CD4-positive, alpha-beta T cell treated with Interleukin-4 for 1 hour (primary cell): ENCODE measurements at places on chromosomes 4 and X.

GRCh38 chr4:8181844-8182243 is 17.2 kb upstream of the SH3TC1 start:
- no peak for DNase-seq

DNA sequence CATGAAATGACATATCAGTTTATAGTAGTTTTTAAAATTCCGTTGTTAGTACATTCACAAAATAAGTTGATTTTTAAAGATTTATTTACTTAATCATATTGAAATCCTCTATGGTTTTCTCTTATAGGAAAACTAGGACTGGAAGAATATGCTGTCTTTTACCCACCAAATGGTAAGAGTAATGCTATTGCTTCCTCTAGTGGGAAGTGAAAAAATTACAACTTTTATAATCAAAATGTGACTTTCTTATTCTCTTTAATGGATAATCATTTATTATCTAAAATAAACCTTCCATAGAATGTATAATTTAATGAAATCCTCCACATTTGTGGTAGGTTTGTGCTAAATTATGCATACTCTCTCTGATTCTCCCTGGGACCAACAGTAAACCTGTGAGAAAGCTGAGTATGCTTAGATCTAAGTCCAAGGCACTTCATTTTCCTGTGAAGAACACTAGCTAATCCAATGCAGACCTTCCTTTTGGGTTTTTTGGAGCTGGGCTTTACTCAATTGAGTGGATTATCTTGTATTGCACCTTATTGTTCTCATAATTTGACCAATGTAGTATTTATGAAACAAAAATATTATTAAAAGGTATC is 136.2 kb downstream of the TBC1D19 start:
- DNase-seq, result no peak

GRCh38 chr4:90127223-90127705 is at the start of gene CCSER1:
CCSER1 (plus strand) TSS chr4:90127394.
- DNase-seq, result peak; percentile 61

DNA sequence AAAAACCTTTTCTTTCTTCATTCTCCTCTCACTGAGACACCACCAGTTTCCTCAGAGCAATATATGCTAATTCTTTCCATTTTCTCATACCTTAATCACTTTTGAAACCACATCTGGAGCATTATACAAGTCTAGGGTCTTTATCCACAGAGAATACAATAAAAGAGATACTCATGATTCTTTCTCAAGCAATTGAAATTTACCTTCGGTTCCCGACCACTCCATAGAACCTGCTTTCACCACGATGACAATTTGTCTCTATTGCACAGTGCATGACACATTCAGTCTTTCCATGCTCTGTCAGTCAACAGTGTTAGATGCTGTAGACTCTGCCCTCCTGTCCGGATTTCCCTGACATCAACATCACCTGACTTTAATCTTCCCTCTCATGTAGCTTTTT is 409.3 kb upstream of the NWD2 start:
- no peak for DNase-seq

GRCh38 chr4:38099908-38100407 is 139.8 kb downstream of the PTTG2 start:
- DNase-seq, result no peak

GRCh38 chrX:11430271-11430670 is 137.1 kb downstream of the AMELX start:
- no peak for DNase-seq

DNA sequence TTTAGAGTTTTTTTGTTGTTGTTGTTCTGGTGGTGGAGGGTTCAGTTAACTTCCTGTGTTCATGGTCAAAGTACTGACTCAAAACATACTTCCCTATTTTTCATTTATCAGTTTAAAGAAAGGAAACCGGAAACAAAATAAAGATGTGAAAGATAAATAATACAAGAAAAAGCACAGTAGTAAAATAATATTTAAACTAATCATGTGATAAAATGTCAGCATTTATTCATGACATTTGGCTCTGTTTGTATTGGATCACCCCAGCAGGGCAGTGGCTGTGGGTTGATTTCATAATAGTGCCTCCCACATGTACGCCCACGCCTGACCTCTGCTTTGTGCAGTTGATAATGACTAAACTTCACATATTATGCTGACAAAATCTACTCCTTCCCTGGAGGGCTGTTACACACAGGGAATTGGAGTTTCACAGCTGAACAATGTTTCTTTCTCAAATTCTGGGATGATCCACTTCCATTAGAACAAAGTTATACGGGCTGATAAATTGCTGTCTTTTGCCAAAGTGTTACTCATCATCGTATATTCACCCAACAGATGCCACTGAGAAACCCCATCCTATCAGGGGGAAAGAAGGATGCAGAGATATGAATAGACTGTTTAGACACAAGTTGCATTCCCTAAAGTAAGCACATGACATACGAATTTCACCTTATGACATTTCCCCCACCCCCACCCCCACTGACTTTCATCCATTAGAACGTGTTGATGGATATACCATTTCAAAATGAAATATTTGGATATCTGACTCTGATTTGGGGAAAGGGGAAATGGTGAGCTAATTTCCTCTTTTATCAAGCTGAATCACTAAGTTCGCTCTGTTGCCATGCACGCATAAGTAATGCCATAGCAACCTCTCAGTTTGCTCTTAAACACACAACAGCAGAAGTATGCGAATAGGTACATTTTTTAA is 48.3 kb downstream of the AMELX start:
- DNase-seq, result peak; percentile 13

DNA sequence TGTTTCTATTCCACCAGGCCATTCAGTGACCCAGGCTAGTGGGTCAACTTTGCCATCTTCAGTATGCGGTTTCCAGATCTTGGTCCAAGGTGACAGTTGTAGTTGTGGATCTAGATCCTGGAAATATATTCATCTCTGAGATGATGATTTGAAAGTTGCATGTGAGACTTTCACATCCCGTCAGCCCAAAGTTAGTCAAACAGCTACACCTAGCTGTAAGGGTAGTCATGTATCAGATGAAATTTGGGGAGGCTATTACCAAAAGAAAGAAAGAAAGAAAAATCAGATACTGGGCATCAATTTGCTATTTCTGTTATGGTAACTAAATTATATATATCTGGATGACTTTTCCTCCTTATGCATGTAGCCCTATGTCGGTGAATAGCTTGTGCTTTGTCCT is 259.4 kb upstream of the ARX start:
- no peak for DNase-seq

- DNase-seq, result no peak
Observed at GRCh38 chrX:8890794-8891193, 89.6 kb upstream of the FAM9A start.

DNA sequence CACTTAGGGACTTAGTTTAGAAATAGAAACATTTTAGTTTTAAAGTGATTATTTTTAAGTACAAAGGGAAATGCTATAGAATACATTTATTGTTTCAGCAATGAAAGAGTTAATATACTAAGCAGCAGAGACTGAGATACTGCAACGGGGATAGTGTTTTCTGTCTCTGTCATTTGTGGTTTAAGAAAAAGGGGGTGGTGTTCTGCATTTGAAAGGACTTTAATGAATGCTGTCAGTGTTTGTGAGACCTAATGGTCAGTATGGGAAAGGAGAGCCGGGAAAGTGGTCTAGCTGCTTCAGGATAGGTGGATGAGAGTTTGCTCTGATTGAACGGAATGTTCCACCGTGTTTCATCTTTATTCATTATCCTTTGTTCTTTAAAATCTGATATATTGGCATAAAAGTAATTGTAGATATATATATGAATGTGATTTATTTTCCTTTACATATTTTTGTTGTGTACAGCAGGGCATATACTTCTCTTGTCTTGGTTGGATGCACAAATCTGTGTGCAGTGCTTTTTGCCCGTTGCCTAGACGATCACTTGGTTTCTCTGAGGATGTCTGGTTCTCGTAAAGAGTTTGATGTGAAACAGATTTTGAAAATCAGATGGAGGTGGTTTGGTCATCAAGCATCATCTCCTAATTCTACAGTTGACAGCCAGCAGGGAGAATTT is at the start of gene KLHL5:
TSS of gene KLHL5 (plus strand) at position 139 of the 676 bp plus-strand sequence. CDS start at position 560, 421 bp downstream.
- DNase-seq, result no peak

- DNase-seq, result no peak
Observed at GRCh38 chrX:74179071-74179470, 124.9 kb upstream of the ZCCHC13 start.

- no peak for DNase-seq
Observed at GRCh38 chrX:81201071-81201470, 642 bp downstream of the HMGN5 start.

DNA sequence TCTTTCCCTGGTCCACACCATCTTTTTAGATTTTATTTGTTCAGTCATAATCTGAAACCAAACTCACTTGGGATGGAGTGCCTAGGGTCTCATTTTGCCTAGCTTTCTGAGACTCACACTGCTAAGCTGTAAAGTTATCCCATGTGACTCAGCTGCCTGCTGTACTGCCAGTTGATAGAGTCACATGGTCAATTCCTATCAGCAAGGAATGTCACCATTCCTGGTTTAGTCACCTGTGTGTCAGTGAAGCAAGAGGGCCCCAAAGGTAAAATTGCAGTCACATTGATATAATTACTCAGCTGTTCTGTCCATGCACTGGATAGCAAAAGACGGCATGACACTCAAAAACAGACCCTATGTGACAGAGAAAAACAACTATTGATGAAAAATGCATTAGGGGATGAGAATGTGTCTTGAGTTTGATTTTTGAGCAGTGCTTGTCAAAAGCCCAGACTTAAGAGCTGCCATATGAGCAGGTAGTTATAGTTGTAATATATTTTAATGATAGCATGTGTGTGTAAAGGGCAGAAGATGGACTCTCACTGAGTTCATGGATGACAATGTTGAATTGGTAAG is 413.2 kb downstream of the PPARGC1A start:
- no peak for DNase-seq

DNA sequence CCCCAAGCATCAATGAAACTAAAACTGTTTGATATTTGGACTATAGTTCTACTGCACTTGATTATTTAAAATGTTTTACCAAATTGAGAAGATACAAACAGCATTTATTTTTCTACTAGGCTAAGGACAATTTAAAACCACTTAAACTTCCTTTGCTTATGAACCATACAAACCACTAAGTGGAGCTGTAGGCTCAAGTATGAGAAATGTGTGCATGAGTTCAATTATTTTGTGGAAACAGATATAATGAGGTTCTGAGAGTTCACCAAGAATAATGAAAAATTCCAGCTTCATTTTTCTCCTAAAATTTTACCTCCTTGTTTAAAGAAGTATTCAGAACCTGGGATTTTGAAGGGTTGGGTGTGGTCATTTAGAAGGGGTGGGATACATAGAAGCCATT is 63.1 kb downstream of the SERPINA7 start:
- DNase-seq, result no peak

DNA sequence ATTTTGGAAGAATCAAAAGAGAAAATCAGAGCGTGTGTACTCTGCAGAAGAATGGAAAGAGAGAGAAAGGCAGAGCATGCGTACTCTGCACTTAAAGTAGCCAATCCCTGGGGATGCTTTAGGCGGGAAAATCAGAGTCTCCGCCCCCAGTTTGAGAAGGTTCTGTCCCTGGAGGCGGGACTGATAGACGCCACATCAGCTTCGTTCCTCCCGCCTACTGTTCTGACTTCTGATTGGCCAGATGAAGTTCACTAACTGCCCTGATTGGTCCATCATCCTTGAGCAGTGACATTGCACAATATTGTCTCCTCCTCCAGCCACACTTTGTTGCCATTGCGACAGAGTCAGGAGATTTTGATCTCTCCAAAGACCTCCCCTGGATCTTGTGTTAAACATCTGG is 23.8 kb downstream of the SSX1 start:
- no peak for DNase-seq

GRCh38 chrX:122418758-122419157 is 765.3 kb upstream of the GRIA3 start:
- no peak for DNase-seq

GRCh38 chr4:16450724-16451123 is 224.5 kb upstream of the TAPT1 start:
- DNase-seq, result no peak

DNA sequence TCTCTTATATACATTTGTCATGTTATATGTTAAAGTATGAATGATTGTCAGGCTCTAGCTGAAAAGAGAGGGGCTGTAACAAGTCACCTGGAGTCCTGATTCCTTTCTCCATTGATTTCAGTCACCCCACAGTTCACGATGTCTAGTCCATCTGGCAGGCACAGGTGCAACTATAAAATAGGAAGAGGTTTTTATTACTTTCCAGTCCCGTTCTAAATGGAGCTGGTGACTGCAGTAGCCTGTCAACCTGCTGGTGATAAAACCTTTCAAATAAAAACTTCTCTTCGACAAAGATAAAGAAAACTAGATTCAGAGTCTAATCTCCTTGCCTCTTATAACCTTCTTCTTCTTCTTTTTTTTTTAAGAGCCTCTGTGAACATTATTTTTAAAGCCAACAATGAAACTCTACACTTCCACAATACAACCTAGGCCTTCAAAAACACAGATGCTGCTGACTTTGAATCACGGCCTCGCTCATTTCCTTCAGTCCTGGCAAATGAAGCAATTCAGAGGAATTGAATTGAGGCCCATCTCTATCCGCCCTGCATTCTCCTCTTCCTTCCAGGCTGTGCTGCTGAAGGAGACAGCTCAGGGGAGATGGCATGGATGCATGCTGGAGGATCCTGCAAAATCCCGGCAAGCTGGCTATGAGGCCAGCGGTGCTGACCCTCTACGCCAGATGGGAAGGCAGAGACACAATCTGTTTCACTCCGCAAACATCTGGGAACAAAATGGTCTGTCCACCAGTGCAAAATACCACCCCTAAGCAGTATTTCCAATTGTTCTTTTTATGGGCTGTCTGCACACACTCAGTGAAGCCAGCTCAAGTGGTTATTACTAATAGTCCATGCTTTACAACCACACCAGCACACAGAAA is 27.3 kb upstream of the CDKN2AIP start:
- no peak for DNase-seq

DNA sequence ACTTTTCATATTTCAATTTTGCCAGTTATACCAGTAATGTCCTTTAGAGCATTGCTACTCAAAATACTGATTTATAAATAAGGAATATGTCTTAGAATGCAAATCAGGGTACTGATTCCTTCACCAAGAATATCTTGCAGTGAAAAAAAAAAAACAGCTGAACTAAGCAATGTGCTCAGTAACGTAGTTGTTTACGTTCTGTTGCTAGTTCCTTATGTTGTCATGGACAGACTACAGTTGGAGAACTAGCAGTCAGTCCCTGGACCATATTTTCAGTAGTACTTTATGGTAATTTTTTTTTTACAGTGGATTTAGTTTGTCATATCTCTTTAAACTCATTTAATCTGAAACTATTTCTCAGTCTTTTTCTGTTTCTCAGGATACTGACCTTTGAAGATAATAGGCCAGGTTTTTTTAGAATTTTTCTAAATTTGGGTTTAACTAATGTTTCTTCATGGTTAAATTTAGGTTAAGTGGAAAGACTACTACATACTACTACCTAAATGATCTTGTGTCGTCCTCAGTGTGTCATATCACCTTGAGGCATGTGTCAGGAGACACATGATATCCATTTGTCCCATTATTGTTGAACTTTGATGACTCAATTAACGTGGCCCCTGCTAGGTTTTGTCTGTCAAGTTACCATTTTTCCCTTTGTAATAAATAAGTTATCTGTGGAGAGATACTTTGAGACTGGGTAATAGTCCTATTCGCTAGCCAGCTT is 21.0 kb downstream of the SMARCAD1 start:
- DNase-seq, result no peak

DNA sequence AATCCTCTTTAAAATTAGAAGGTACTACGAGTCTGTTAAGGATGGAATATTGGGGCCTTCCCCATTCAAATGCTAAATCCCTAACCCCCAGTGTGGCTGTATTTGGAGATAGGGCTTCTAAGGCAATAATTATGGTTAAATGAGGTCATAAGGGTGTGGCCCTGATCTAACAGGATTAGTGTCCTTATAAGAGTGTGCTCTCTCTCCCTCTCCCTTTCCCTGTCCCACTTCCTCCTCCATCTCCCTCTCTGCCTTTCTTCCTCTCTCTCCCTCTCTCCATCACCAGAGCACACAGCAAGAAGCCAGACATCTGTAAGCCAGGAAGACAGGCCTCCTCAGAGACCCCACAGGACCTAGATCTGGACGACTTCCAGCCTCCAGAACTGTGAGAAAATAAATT is 116.9 kb downstream of the COL25A1 start:
- DNase-seq, result no peak
